Stimulated activated CD4-positive, alpha-beta T cell treated with anti-CD3 and anti-CD28 coated beads, Interleukin-1b, Interleukin-23, amount 100 ng/mL, for 48 hours (primary cell): ENCODE measurements at places on chromosomes 7 and 10.

DNA sequence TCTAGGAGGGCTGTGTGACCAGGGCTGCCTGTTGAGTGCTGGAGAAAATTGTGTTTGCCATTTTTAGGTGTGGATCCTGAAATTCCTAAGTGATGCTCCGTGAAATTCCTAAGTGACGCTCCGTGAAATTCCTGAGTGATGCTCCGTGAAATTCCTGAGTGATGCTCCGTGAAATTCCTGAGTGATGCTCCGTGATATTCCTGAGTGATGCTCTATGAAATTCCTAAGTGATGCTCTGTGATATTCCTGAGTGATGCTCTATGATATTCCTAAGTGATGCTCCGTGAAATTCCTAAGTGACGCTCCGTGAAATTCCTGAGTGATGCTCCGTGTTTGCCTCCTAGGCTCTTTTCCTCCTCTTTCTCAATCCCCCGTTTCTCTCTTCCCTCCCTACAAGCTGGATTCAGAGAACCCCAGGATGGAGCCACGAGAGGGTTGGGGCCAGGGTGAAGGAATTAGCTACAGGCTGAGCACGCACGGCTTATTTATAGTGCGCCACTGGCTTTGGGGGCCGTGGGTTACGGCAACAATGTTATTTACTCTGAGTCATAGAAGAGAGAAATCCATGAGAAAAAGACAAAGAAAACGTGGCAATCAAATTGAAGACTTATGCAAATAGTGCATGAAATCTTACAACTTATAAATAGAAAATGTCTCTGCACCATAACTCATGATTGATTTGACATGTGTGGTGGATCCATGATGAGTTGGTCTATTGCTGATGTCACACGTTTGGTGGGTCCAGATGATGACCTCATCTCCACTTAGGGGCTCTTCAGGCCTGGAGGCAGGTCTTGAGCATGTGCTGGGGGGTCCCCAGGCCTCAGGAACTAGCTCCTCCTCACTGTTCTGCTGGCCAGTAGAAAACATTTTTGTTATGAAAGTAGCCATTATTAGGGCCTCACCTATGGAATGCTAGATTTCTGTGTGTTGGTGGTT, 224.6 kb downstream of the WDR37 start:
- no peak for DNase-seq

DNA sequence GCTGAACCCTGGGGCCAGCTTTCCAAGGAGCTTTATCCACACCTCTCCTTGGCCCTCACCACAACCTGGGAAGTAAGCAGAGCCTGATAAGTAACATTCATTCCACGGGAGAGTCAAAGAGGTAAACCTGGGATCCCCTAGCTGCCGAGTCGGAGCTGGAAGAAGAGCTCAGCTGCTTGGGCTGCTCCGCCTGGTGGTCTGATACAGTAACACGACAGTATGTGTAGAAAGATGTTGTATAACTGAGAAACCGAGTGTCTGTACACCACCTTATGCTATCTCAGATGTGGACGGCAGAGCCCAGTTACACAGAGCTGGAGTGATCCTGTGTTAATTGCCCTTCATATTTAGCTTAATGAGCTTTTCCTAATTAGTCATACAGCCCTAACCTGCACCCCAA, 151.3 kb upstream of the KMT2E start:
- DNase-seq, result no peak

DNA sequence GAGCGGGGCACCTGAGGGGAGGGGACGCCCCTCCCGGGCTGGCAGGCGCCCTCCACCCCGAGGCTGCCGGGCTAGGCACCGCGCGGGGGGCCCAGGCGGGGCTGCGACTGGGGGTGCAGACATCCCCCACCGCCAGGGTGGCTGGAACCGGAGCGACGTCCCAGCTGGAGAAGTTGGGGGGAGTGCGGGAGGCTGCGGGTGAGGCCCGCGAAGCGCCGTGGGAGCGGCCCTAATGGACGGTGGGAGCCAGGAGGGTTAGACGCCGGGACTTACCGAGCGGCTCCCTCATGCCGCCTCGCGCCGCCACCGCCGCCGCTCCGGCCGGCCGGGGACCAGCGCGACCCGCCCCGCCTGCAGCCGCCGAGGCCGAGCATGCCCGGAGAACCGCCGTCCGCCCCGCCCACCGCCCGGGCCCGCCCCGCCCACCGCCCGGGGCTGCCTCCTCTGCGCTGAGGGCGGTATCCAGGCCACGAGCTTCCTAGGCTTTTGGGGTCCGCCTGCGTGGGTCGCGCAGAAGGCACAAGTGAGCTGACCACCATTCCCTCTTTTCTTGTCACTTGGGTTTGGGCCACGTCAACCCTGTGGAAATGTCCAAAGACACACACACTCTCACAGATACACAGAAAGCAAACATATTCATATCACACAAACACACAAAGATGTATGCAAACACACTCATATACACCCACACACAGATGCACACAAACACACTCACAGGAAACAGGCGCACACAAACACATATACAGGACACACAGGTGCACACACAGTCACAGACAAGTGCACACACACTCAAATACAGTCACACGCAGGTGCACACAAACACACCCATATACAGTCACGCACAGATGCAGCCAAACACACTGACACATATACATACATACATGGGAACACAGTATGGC, at the start of gene JCAD:
TSS of gene JCAD (minus strand) at position 378 of the 899 bp plus-strand sequence. CDS start 11,774 bp downstream, outside the sequence.
- peak; percentile 31 for DNase-seq

GRCh38 chr7:36278069-36278619, 111.5 kb upstream of the ANLN start:
- DNase-seq, result no peak

- no peak for DNase-seq
Measured at GRCh38 chr7:26311798-26312197, 20.1 kb downstream of the SNX10 start.

DNA sequence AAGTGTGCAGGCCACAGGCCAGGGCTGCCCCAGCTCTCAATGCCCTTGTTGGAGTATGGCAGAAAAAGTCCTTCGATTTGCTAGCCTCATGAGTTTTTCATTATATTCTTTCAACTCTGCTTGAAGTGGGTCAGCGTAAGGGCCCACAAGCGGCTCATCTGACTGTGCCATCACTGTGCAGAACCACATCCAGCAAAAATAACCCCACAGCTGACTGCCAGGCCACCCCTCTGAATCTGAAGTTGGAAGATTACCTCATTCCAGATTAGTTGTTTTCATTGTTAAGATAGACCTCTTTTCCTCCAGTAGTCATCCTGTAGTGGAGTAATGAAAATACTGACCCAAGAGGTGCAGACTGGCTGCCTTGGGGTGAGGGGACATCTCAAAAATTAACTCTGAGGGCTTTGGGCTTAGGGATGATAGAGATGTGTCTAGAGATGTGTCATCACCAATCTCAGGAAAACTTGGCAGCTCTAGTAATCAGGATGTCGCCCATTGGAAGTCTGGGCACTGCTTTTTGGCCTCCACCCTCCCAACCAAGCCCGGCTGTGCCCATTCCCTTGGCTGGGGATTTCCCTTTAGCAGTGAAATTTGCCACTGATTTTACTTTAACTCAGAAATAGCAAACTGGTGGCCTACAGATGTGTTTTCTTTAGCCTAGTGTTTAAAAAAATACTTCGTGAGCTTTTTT, 164.3 kb downstream of the LCOR start:
- DNase-seq, result no peak

- no peak for DNase-seq
Measured at GRCh38 chr7:75729851-75730274, 8.9 kb downstream of the HIP1 start.

DNA sequence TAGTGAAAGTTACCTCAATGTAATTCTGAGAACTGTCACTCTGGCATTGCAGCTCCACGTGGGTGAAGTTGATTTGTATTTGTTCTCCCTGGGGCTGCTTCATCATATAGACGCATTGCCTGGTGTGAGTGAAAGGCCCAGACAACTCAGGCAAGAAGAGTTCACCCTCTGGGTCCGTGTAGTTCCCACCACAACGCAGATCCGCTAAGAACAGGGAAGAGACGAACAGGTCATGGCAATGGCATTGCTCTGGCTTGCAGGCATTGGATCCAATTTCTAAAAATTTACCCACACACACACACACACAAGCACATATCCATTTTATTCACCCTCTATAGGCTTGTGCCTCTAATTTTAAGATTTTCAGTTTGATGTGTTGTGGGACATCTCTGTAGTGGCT, 45.4 kb downstream of the CUBN start:
- no peak for DNase-seq

- no peak for DNase-seq
Measured at GRCh38 chr10:86049442-86049841, 317.2 kb downstream of the GRID1 start.

DNA sequence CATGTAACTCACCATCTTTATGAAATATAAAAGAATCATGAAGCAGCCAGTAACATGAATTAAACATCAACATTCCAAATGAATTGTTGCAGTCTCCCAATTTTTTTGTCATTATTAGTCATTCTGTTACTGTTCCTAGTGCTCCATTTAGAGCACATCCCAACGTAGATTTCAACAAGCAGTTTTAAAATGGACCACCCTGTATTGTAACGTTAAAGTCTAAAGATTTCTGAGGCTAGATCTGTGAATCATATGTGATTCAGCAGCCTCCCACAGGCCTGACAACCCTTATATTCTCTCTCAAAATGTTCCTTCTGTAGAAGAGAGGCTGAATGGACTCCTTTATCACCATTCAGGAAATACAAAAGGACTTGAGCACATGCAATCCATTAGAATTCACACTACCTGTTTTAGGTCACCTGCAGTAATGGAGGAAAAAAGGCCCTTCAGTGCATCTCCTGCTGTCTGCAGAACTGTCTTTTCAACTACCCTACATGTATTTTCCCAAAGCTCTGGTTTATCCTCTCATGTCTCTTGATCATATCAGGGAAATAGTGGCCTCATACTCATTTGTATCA, 81.4 kb downstream of the CACNA2D1 start:
- no peak for DNase-seq

DNA sequence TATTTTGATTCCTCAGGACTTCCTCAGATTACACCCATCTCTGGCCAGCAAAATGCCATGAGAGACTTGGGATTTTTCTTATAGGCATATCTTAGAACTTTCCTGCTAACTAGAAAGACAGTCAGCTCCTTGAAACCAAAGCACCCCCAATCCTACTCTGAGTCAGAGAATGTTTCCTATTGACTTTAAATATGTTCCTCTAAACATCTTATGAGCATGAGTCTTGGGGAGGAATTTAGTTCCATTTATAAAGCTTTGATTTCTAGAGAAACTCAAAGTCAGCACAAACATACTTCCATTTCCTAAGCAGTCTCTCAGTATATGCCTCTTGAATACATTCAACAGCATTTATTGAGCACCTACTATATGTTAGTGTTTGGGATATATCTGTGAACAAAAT, 128.5 kb downstream of the INHBA start:
- DNase-seq, result no peak

GRCh38 chr7:20438248-20438647, 107.5 kb downstream of the ITGB8 start:
- no peak for DNase-seq

- no peak for DNase-seq
Measured at GRCh38 chr7:151511946-151512345, 7.7 kb downstream of the RHEB start.

DNA sequence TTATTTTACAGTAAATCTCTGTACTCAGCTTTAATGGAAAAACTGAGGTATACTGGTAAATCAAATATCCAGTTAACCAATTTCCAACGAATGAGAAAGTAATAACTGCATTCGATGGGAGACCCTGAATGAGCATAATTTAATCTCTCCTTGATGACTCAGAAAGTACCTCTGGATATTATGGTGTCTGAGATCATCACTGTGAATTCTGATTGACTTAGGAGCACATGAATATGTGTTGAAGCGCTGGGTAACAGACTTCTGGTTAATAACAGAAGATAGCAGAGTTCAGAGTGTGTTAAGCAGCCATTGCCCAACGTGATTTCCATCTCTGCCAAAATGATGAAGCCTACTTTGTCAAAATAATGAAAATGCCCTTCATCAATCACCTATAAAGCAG, 116.6 kb downstream of the NRP1 start:
- DNase-seq, result no peak

DNA sequence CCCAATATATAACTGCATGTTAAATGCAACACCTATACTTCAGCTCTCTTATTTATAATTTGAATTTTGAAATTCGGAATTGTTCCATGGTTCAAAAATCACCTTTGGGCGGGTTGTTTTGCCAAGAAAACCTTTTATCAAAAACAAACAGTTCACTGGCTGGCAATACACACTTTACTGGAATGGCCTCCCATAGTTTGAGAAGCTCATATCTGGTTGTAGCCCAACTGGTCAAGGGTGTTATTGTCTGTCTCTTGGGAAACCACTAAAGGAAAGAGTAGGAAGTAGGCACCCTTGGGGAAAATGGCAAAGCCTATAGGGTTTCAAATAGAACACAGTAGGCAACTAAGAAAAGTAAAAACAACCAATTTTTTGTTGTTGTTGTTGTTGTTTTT, 117.9 kb downstream of the HIPK2 start:
- no peak for DNase-seq

DNA sequence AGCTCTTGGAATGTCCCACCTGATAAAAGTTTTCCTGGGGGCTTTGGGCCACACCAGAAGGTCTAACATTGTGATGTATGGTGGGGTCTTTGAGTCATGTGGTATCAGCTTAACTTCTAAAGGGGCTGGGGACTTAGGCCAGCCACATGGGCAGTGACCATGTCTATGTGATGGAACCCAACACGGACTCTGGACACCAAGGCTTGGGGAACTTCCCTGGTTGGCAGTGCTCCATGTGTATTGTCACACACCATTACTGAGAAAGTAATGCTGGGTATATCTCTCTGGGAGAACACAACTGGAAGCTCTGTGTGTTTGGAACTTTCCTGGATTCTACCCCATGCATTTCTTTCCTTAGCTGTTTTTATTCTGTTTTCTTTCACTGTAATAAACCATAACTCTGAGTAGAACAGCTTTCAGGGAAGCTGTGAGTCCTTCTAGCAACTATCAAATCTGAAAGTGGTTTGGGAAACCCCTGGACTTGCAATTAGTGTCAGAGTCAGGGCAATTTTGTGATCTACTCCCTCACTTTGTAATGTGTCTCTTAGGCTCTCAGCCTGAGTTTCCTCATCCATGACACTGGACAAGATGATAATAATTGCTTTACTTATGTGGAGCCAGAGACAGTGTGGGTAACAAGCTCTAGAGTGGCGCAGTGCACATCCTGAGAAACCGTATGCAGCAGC, 28.4 kb upstream of the AGK start:
- DNase-seq, result no peak

DNA sequence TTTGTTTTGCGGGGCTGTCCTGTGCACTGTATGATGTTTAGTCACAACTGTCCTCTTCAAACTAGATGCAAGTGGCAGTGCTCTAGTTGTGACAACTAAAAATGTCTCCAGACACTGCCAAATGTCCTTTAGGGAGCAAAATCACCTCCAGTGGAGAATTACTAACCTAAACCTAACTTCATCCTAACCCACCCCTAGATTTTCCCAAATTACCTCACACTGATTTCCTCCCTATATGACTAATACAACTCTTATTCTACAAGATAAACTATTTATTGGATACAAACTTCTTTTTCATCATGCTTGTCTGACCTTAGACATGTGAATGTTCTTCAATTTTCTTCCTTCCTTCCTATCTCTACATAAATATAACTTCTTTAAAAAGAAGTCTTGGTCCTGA, 26.4 kb downstream of the PNPLA8 start:
- no peak for DNase-seq
